ENCODE measurements at places on chromosomes 3 and 15. TPM values are rescaled to one million over a fixed set of nuclear protein-coding genes. Genes with fewer than 3 reads are reported as not detected.

BBX gene
- total RNA-seq: 82.2 TPM

DNA sequence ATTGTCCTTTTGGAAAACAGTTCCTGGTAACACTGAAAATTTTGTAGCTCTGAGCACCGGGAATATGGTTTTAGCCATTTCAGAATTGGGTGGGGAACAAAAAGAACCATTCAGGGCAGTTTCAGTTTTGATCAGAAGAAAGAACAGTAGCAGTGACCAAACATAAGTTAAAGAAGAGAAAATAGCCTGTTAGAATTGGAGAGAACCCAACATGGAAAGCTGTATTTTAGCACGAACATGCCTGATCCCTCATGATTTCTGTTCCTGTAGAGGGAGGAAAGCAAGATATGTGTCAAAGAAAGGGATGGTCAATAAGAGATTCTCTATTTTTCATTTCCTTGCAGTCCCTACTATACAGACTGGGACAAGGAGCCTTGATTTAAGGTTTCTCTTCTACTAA, 119.9 kb downstream of the ALDH1A2 start:
- DNase-seq: no peak
- no peaks in the 10 kb centered on the region for H3K36me3 ChIP-seq

GRCh38 chr15:66292571-66293418, 573 bp upstream of the DIS3L start:
- H3K36me3 ChIP-seq: no peaks in the 10 kb centered on the region
- DNase-seq: no peak
- peaks cover 29% of the 10 kb centered on the region for H3K4me1 ChIP-seq
- H3K27me3 ChIP-seq: no peaks in the 10 kb centered on the region
- no peak overlapping the region for H3K27ac ChIP-seq

DNA sequence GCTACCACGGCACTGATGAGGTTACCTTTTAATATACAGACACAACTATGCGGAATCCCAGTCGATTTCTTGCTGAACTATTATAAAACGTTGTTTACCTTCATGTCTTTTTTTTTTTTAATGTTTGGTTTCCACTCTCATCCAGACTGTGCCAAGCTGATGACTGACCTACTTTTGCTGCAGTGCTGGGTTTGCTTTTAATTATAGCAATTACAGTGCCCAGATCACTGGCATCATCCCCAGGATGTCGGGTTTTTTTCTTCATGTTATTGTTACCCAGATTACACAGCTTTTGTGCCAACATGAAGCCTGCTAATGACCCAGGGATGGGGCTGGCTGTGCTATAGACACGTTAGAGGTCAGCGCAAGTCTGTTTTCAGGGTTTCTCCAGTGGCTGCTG, 294.0 kb upstream of the ATP10A start:
- H3K27me3 ChIP-seq: no peaks in the 10 kb centered on the region
- peaks cover under 1% of the 10 kb centered on the region for H3K4me1 ChIP-seq
- no peak overlapping the region for H3K27ac ChIP-seq
- no peak for DNase-seq
- H3K36me3 ChIP-seq: no peaks in the 10 kb centered on the region

BSN gene
- total RNA-seq: 5.4 TPM

GRCh38 chr3:136939489-136939888, 18.3 kb upstream of the IL20RB start:
- no peak for DNase-seq
- H3K4me1 ChIP-seq: peaks cover 18% of the 10 kb centered on the region
- H3K27me3 ChIP-seq: no peaks in the 10 kb centered on the region
- no peaks in the 10 kb centered on the region for H3K36me3 ChIP-seq
- no peak overlapping the region for H3K4me3 ChIP-seq

DNA sequence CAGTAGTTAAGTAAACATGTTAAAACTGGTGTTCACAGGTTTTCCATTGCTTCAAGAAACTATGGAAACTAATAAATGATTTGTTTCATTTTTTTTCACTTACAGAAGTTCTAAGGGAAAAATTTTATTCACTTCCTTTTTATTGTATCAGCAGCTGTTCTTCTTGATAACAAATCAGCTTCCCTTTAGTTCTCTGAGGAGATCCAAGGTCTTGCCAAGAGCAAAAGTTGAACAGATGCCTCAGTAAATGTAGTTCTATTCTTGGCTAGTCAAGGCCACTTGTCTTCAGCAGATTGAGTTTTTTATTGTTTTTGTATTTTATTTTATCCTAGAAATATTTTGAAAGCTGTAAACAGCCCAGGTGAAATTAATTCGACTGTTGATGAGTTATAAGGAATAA, 41.8 kb downstream of the KCNH8 start:
- H3K27me3 ChIP-seq: no peaks in the 10 kb centered on the region
- H3K4me3 ChIP-seq: no peak overlapping the region
- H3K36me3 ChIP-seq: no peaks in the 10 kb centered on the region
- no peak overlapping the region for H3K27ac ChIP-seq
- no peaks in the 10 kb centered on the region for H3K4me1 ChIP-seq

DNA sequence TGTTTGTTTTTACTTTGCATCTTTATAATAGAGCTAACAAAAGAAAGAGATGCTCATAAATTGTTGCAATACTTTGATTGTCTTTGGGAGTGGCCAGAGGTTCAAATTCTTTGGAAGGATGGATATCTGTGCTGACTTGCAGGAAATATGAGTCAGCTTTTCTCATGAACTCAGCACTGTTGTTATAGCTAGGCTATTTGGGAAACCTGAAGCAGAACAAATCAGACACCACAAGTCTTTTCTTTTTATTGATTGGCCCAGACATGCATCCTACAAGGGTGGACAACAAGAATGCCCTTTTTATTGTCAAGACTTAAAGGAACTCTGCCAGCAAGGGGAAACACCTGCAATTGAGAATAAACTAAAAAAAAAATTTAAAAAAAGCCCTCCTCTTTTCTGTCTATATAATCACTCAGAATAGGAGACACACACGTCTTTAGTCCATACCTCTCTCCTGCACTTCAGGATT, 4.6 kb upstream of the DENND4A start:
- peaks cover 21% of the 10 kb centered on the region for H3K4me1 ChIP-seq
- DNase-seq: no peak
- no peak overlapping the region for H3K4me3 ChIP-seq
- no peaks in the 10 kb centered on the region for H3K27me3 ChIP-seq
- 0 out of 2 replicates have a peak overlapping the region, but pooled peaks have one; percentile 22 for H3K27ac ChIP-seq

GOLGA6L10 gene
- not detected for total RNA-seq

GOLGA8Q gene
- total RNA-seq: not detected

GRCh38 chr3:35965908-35966307, 326.6 kb downstream of the ARPP21 start:
- no peak overlapping the region for H3K27ac ChIP-seq
- H3K27me3 ChIP-seq: no peaks in the 10 kb centered on the region
- H3K36me3 ChIP-seq: no peaks in the 10 kb centered on the region
- no peak overlapping the region for H3K4me3 ChIP-seq

CCDC191 gene
- total RNA-seq: 2.0 TPM

DNA sequence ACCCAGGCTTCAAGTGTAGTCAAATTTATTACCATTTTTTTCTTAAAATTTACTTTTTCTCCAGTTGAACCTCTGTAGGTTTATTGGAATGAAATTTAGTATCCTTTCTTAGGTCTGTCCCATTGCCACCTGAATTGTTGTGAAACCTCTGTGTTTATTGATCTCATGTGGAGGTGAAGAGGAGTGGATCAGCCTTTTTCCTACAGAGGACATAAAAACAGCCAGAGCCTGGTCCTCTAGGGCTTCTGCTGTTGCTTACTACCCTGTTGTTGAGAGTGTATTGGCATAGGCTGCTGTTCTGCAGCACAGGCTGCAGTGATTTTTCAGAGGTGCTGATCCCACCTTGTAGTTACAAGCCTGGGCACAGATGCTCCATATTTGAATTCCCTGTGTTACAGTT, 44.6 kb downstream of the LRRC28 start:
- H3K27ac ChIP-seq: no peak overlapping the region
- peaks cover 8% of the 10 kb centered on the region for H3K36me3 ChIP-seq
- H3K27me3 ChIP-seq: no peaks in the 10 kb centered on the region
- H3K4me1 ChIP-seq: peaks cover 18% of the 10 kb centered on the region

GRCh38 chr3:32117320-32117719, 10.9 kb downstream of the GPD1L start:
- H3K4me3 ChIP-seq: no peak overlapping the region
- H3K4me1 ChIP-seq: 0 out of 2 replicates have a peak, but pooled peaks cover 5% of the 10 kb centered on the region
- H3K27ac ChIP-seq: no peak overlapping the region
- H3K36me3 ChIP-seq: no peaks in the 10 kb centered on the region
- no peak for DNase-seq

UBA3 gene
- total RNA-seq: 85.3 TPM

GRCh38 chr3:126213379-126214028, 33.1 kb upstream of the ALDH1L1 start:
- H3K36me3 ChIP-seq: no peaks in the 10 kb centered on the region
- H3K4me1 ChIP-seq: peaks cover 12% of the 10 kb centered on the region
- peak; percentile 10 for DNase-seq
- peak overlapping the region; percentile 64 for H3K4me3 ChIP-seq

Data from GM23338 (cell line).